ENCODE measurements at places on chromosomes 1 and 21.

GRCh38 chr1:11169202-11169601 is 20.0 kb upstream of the ANGPTL7 start:
- no peak for DNase-seq

DNA sequence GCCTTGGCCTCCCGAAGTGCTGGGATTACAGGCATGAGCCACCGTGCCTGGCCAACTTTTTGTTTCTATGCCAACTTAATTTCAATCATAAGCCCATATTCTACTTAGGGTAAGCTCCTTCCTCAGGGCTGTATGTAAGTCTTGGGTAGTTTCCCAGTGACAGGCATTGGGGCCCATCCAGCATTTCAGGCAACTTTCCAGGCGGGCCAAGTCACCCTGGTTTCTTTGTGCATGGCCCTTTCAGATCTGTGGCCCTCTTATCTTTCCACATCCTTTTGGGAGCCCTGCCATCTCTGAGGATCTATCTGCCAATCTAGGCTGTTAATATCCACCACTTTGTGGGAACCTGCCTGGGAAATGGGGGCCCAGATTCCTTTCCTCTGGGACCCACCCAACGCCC is 58.7 kb downstream of the TNN start:
- DNase-seq = no peak

DNA sequence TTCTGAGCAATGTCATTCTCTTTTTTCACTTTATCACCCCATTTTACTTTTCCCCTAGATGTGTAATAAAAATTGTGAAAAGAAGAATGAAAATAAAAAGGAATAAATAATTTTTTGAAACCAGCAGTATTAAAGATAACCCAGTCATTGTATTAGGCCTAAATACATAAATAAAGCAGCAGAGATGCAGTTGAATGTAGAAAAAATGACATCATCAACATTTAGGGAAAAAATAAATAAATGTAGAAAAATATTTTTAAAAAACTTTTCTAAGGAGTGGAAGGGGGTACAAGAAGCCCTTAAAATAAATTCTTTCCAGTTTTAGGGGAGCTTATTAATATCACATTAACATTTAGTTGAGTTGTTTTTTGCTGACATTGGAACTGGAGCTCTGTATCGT is 15.3 kb upstream of the ENAH start:
- no peak for DNase-seq

GRCh38 chr21:15210235-15210678 is 145.5 kb upstream of the NRIP1 start:
- no peak for DNase-seq

- no peak for DNase-seq
Measured at GRCh38 chr1:57214951-57215575, 208.8 kb downstream of the DAB1 start.

GRCh38 chr1:15343729-15344128 is 66.0 kb upstream of the EFHD2 start:
- DNase-seq = no peak

Measured in activated CD4-positive, alpha-beta T cell treated with anti-CD3 and anti-CD28 coated beads, Interleukin-2, amount 50 U/mL, for 1 hour (primary cell).